ENCODE measurements at places on chromosomes 6 and 20.

DNA sequence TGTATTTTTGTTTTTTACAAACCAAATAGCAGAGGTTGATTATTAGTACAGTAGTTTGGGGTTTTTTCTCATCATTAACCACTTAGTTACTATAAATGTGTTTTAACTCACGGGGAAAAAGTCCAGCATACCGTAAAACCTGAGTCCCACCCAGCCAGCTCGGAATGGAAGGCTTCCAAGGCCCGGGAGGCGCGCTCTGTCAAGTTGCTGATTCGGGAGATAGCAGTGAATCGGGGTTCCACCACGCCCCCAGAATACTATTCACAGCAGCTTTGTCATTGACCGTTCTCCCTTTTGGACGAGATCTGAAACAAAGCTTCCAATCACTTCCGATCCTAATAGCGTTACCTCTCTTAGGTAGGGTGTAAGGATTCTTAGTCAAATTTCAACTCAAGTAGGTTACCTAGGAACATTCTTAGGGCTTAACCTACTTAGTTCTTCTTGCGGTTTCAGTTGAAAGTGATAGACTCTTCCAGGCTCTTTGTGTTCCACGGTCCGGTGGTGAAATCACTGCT is 232.8 kb upstream of the QKI start:
- no peak for DNase-seq

GRCh38 chr6:40210628-40211056 is 276.4 kb upstream of the MOCS1 start:
- no peak for DNase-seq

- peak; percentile 3 for DNase-seq
Measured at GRCh38 chr6:156686301-156686994, 90.7 kb upstream of the ARID1B start.

GRCh38 chr20:50813801-50814200 is 18.9 kb downstream of the BCAS4 start:
- DNase-seq: no peak

- DNase-seq: no peak
Measured at GRCh38 chr20:9999645-10000044, 35.1 kb upstream of the ANKEF1 start.

DNA sequence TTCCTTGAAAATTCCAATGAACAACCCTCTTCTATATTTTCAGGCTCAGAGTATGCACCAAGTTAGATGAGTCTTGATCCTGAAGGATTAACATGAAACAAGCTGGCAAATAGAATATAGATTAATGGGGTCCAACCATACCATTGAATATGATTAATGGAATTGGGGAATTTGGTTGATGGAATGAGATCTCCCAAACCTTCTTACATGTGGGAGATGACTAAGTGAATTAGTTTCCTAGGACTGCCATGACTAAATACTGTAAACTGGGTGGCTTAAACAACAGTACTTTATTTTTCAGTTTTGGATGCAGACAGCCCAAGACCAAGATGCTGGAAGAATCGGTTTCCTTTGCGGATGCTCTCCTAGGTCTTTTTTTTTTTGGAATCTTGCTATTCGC is 347.0 kb downstream of the QKI start:
- DNase-seq: no peak

- no peak for DNase-seq
Measured at GRCh38 chr6:24009319-24009718, 116.7 kb upstream of the NRSN1 start.

DNA sequence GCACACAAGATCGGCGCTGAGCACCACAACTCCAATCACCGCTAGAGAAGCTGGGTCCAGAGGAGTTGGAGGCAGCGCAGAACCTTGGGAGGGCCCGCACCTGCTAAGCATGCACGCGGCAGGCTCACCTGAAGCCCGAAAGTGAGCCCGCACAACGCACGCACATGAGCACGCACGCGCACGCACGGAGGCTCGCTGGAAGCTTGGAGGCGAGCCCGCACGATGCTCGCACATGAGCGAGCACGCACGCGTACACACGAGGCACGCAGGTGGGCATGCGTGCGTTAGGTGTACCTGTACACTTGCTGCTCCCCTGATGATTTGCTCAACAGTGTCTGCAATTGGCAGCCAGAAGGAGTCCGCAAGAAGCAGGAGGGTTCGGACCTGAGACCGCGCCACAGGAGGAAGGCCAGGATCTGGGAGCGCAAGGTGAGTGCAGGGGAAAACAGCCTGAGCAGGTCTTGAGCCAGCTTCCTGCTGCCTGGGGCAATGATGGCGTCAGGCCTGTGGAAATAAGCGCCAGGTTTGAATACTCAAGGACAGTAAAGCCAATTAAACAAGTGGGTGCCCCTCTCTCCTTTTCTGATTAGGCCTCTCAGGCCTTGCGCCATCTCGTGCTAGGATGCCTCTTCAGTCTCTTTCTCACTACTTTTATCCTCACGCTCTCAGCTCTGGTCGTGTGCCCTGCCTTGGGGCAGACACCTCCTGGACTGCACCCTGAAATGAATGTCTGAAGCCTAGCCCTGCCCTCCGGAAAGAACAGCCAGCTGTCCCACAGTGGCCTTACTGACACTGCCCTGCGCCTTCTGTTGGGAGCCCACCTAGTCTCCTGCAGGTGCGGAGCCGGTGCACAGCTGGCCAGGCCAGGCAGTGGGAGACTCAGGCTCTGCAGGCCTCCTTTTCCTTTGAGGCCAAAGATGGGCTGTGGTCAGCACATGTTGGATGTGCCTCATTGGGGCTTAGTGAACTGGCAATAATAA is 340.4 kb downstream of the CDC5L start:
- no peak for DNase-seq

DNA sequence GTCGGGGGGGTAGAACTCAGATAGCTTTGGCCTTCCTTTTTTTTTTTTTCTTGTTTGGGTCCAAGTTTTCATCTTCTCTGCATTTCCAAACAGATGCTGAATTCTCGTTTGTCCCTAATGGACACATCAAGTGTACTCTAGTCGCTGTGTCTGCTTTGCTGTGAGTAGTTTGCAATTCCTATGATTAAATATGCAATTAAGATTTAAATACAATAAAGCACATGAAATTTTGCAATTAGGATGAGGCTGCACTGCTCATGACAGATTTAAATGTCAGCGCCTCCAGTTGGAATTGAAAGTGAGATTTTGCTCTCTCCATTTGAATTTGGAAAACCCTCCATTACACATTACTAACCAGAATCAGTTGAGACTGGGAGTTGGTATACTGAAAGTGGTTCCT is 70.4 kb downstream of the PFDN4 start:
- DNase-seq: no peak

DNA sequence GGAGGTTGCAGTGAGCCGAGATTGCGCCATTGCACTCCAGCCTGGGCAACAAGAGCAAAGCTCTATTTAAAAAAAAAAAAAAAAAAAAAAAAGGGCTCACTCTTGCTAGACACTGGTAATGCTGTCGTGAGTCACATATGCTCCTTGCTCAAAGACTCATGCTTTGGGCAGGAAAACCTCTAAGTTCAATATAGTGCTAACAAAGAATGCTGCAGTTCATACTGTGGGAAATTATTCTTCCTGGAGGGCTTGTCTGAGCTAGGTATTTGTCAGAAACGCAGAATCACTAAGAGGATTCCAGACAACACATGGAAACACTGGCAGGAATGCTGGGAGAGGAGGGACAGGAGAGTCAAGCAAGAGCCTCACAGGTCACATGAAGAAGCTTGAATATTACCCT is 2.3 kb upstream of the LYRM2 start:
- no peak for DNase-seq

- DNase-seq: no peak
Measured at GRCh38 chr6:2842139-2842552, 483 bp upstream of the SERPINB1 start.
